ENCODE measurements at places on chromosomes 1 and 21.
A peak's percentile ranks its signal among the peaks of the same experiment; 100 is the strongest.

- H3K4me3 ChIP-seq = no peak overlapping the region
- H3K27me3 ChIP-seq = no peaks in the 10 kb centered on the region
- no peak overlapping the region for H3K27ac ChIP-seq
Observed at GRCh38 chr1:41955461-41956159, 36.9 kb upstream of the HIVEP3 start.

- H3K36me3 ChIP-seq = no peaks in the 10 kb centered on the region
- no peak overlapping the region for H3K4me3 ChIP-seq
- DNase-seq = no peak
- no peak overlapping the region for H3K27ac ChIP-seq
Observed at GRCh38 chr1:37305841-37306240, 168.5 kb upstream of the ZC3H12A start.

GRCh38 chr21:42094811-42095210, 23.7 kb downstream of the UMODL1 start:
- H3K4me1 ChIP-seq = no peaks in the 10 kb centered on the region
- H3K4me3 ChIP-seq = no peak overlapping the region
- H3K36me3 ChIP-seq = no peaks in the 10 kb centered on the region

DNA sequence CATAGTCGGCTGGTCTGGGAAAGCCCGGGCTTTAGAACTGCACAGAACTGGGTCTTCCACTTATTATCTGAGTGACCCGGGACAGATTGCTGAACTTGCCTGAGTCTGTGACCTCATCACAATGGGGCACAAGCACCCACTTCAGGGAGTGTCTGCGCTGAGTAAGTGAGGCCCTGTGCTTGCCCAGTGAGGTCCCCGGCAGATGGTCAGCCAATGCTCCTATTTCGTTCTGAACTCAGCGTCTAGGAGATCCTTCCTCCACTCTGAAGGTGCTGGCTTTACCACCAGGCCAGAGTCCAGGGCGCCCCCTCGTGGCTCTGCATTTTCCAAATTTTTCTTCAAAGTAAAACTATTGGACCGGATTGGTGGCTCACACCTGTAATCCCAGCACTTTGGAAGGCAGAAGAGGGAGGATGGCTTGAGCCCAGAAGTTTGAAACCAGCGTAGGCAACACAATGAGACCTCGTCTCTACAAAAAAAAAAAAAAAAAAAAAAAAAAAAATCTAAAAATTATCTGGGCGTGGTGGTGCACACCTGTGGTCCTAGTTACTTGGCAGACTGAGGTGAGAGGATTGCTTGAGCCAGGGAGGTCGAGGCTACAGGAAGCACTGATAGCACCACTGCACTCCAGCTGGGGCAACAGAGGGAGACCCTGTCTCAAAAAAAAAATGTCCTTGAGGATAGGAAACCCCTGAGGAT, 61.7 kb downstream of the FCRL5 start:
- H3K4me3 ChIP-seq = no peak overlapping the region
- peak; percentile 80 for DNase-seq
- H3K27me3 ChIP-seq = peaks cover 10% of the 10 kb centered on the region
- H3K4me1 ChIP-seq = no peaks in the 10 kb centered on the region
- H3K36me3 ChIP-seq = no peaks in the 10 kb centered on the region

GRCh38 chr1:32701951-32702598, 495 bp downstream of the SYNC start:
- no peaks in the 10 kb centered on the region for H3K36me3 ChIP-seq
- H3K27ac ChIP-seq = peak overlapping the region; percentile 62
- peaks cover 3% of the 10 kb centered on the region for H3K27me3 ChIP-seq
- DNase-seq = no peak
- H3K4me1 ChIP-seq = peaks cover 42% of the 10 kb centered on the region

DNA sequence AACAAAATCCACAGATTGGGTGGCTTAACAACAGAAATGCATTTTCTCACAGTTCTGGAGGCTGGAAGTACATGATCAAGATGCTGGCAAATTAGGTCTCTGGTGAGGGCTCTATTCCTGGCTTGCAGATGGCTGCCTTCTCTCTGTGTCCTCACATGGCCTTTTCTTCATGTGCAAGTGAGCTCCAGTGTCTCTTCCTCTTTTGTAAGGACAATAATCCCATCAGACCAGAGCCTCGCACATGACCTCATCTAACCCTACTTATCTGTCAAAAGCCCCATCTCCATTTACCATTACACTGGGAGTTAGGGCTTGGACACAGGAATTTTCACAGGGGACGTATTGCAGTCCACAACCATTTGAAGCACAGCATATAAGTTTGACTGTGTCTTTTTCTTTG, 181.6 kb downstream of the NEGR1 start:
- no peak overlapping the region for H3K4me3 ChIP-seq
- no peaks in the 10 kb centered on the region for H3K36me3 ChIP-seq
- no peak for DNase-seq
- no peaks in the 10 kb centered on the region for H3K4me1 ChIP-seq
- H3K27me3 ChIP-seq = no peaks in the 10 kb centered on the region
- H3K27ac ChIP-seq = no peak overlapping the region

Data from stomach (tissue), 19 donors.